ENCODE measurements at places on chromosomes 3 and 15.

GRCh38 chr3:145183261-145183660 is 977.7 kb downstream of the PLOD2 start:
- no peak for DNase-seq

DNA sequence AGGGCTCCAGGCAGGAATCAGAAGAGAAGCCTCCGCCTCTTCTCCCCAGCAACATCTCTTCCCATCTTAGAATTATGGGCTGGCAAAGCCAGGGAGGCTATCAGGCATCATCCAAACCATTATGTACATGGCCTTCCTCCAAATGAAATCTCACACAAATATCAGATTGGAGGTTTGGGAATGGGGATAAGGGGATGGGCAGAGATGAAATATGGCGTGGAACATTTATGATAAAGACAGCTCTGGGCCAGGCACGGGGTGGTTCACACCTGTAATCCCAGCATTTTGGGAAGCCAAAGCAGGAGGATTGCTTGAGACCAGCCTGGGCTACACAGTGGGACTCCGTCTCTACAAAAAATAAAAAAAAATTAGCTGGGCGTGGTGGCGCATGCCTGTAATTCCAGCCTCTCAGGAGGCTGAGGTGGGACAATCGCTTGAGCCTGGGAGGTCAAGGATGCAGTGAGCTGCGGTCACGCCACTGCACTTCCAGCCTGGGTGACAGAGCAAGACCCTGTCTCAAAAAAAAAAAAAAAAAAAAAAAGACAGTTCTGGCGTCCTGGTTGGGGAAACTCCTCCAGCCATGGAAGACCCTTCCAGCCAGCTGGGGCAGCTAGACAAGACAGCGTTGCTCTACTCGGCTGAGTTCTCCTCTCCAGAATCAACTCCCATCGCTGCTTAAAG is 36.6 kb downstream of the CPN2 start:
- DNase-seq: no peak

GRCh38 chr3:59777667-59778077 is 727.8 kb upstream of the CFAP20DC start:
- DNase-seq: no peak

- DNase-seq: no peak
Measured at GRCh38 chr15:81024265-81024872, 23.6 kb downstream of the TLNRD1 start.

DNA sequence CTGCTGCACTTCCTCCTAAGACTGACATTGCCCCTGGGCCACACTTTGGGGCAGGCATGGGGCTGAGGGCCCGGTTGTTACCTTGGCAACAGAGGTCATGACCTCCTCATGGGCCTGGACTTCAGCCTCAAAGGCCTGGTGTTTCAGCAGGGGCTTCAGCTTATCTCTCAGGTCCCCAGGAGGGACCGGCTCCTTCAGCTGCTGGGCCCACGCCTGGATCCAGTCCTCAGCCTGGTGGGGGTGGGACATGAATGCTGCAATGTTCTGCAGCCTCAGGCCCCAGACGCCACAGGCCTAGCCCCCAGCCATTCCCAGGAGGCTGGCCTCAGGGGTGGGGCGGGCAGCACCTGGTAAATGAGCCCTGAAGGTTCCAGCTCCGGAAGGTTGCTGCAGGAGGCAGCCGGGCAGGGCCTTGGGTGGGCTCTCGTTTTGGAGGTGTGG is 27.6 kb downstream of the SPTBN5 start:
- no peak for DNase-seq

DNA sequence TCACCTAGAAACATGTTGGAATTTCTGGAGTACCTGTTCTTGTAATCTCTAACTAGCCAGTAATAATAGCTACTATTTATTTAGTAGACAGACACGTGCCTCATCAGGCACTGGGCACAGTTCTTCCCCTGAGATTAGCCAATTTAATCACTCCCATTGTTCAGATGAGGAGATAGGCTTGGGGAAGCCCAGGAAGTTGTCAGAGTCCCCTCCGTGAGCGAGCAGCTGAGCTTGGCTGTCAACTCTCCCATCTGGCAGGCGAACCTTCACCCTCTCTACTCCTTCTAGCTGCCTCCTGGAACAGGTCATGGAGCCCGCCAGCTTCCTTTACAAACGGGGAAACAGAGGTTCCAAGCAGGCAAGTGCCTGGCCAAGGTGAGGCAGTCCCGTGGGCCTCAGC is 31.1 kb upstream of the FGD5 start:
- DNase-seq: no peak

GRCh38 chr3:103786296-103786695 is 1351.5 kb downstream of the ZPLD1 start:
- no peak for DNase-seq

DNA sequence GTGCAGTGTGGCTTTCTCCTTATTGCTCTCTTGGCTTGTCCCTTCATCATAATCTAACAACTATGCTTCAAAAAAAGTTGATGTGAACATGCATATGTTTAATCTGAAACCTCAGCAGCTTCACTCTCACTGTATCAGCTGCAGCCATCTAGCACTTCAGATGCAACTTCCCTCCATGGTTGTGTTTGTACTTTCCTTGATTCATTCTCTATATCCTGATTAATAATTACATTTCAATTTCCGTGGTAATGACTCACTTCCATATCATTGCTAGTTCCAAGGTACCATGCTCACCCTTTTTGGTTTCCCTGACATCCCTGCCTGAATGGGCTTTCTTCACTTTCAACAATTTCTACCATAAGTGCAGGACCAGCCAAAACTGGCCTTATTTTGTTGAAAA is 51.2 kb downstream of the MDFIC2 start:
- no peak for DNase-seq
